T-cell (primary cell): ENCODE measurements at places on chromosomes 13 and 19.

- no peak for DNase-seq
These were observed 55.6 kb downstream of the RCBTB2 start for GRCh38 chr13:48477191-48477855.

GRCh38 chr19:53998223-53998622 lies 6.8 kb downstream of the CACNG6 start:
- DNase-seq, result no peak

- no peak for DNase-seq
These were observed at the start of gene HTR2A for GRCh38 chr13:46896341-46897137. Gene HTR2A (minus strand): TSS chr13:46897053. CDS start chr13:46895906, 1,147 bp downstream.

DNA sequence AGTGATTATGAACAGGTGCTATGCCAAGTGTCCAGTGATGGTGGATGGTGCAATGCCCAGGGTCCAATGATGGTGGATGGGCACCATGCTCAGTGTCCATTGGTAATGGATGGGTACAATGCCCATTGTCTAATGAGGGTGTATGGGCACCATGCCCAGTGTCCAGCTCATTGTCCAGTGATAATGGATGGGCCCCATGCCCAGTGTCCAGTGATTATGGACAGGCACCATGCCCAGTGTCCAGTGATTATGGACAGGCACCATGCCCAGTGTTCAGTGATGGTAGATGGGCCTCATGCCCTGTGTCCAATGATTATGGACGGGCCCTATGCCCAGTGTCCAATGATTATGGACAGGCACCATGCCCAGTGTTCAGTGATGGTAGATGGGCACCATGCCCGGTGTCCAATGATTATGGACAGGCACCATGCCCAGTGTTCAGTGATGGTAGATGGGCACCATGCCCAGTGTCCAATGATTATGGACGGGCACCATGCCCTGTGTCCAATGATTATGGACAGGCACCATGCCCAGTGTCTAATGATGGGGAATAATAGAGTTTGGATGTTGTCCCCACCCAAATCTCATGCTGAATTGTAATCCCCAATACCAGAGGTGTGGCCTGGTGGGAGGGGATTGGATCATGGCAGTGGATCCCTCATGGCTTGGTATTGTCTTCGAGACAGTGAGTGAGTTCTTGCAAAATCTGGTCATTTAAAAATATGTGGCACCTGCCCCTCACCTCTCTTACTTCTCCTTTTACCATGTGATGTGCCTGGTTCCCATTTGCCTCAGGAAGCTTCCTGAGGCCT lies 87.8 kb downstream of the ANKRD10 start:
- no peak for DNase-seq

GRCh38 chr13:109654341-109655205 lies 131.8 kb downstream of the IRS2 start:
- no peak for DNase-seq

DNA sequence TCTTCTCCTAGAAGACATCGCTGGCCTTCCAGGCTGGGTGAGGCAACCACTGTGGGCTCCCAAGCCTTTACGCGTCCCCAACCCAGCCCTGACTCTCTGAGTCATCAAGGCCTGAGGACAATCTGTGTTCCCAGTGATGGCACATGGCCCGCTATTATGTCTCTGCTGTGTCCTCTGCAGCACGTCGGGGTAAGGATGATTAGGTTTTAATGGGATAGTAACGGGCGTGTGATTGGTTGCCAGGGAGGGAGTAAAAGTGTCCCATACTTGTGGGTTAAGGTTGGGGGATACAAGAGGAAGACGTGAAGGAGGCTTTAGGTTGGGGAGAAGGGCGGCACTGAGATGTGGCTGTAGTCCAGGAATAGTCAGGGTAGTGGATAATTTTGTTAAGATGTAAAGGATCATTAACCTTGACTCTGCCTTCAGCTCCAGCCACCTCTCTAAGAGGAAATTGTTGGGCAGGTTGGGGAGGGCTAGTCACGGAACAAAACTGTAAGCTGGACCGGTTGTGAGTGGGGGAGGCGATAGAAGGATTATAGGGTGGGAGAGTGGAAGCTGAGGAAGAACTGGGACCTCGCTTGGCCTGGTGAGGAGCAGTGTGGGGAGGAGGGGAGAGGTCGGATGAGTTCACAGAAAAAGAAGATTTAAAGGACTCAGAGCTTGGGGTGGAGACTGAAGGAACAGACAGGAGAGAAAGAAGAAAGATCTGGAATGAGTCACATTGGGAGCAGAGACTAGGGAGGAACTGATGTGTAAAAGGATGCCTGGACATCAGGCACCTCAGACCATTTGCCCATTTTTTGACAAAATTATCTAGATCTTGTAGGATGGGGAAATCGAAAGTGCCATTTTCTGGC lies 27.9 kb upstream of the IGFL1 start:
- DNase-seq, result no peak

DNA sequence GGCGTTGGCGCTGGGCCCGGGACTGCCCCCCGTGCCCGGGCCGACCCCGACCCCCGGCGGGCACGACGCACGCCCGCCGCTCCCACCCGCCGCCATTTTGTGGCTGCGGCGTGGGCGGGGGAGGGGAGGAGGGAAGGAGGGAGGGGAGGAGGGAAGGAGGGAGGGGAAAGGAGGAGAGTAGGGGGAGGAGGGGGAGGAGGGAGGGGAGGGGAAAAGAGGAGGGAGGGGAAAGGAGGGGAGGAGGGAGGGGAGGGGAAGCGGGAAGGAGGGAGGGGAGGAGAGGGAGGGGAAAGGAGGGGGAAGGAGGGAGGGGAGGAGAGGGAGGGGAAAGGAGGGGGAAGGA lies at the start of gene BTBD2:
BTBD2 (minus strand) TSS at position 107 of the 343 bp plus-strand sequence; CDS start at position 96, 11 bp downstream.
- no peak for DNase-seq

DNA sequence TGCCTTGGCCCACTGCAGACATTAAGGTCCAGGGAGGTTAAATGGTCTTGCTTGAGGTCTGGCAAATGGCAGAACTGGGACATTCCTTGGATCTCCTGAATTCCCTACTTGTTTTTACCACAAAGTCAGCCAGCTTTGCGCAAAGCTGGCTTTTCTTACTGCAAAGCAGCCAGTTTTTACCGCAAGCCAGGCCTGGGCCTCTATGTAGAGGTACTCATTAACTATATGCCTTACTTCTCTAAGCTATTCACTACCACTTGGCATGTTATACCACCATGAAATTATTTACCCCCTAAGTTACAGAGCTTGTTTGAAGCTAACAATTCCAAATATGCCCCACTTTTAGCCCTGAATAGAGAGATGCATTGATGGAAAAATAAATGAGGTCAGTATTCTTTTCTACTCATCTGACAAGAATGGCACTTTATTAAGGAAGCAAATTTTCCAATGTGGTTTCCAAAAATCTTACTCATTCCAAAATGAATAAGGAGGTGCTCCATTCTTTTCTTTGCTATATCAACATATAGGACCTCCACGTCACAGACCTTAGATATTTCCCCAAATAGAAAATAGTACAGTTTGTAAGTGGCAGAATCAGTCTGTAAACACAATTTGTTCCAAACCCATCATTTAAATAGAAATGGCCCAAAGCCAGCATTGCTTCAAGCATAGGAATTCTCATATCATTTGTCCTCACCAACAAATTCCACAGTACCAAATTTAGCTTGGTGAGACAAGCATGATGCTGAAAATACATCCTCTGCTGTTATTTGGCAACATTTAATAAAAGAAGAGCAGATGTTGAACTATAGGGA lies 143.9 kb upstream of the TSC22D1 start:
- no peak for DNase-seq

- no peak for DNase-seq
These were observed 12.6 kb downstream of the DNASE2 start for GRCh38 chr19:12868540-12869112.

GRCh38 chr19:55305983-55306562 lies 19.1 kb downstream of the TMEM150B start:
- no peak for DNase-seq

GRCh38 chr19:40213251-40213829 lies 4.8 kb downstream of the TTC9B start:
- DNase-seq, result no peak

DNA sequence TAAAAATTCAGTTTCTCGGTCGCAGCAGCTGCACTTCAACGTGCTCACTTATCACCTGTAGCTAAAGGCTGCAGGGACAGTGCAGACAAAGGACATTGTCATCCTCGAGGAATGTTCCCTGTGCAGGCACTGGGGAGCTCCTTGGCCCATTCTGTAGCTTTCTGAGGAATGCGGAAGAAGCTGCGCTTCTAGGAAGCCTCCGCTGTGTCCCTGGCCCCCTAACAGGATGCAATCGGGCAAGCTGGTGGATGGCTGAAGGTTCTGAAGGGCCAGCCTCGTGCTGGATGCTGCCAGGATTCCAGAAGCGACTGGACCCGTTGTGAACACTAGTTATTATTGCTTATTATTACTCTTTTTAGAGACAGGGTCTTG lies 8.1 kb downstream of the ANO8 start:
- no peak for DNase-seq

GRCh38 chr13:50370303-50370950 lies 355.2 kb downstream of the KCNRG start:
- DNase-seq, result no peak

DNA sequence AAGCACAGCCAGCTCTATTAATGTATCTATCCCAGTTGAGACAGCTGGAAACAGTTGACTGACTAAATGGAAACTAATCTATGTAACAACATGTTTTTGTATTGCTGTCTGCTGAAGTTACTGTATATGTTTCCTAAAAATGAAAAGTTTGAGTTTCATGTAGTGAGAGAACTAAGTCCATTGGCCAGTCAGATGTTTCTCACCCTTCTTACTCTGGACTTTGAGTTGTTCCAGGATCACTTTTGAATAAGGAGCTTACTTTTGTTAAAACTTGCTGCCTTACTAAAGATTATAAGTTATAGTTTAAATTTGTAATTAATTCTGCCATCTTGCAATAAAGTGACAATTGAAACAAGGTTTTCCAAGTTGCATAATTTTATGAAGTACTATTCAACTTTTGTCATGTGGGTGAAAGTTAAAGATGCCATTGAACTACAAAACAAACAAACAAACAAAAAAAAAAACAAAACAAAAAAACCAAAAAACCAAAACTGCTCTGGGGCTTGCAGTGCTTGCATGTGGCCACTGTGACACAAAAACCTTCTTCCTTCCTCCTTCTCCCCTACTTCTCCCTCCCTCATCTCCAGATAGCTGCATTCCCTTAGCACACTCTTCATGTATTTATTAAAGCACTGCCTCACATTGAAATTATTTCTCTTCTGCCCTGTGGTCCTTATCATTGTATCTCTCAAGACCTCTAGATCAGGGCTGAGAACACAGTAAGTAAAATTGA lies 15.3 kb downstream of the WDFY2 start:
- no peak for DNase-seq

- no peak for DNase-seq
These were observed 1763.3 kb upstream of the MIR17HG start for GRCh38 chr13:89584058-89584620.

GRCh38 chr13:48236528-48237353 lies 3.7 kb downstream of the ITM2B start:
- DNase-seq, result no peak

DNA sequence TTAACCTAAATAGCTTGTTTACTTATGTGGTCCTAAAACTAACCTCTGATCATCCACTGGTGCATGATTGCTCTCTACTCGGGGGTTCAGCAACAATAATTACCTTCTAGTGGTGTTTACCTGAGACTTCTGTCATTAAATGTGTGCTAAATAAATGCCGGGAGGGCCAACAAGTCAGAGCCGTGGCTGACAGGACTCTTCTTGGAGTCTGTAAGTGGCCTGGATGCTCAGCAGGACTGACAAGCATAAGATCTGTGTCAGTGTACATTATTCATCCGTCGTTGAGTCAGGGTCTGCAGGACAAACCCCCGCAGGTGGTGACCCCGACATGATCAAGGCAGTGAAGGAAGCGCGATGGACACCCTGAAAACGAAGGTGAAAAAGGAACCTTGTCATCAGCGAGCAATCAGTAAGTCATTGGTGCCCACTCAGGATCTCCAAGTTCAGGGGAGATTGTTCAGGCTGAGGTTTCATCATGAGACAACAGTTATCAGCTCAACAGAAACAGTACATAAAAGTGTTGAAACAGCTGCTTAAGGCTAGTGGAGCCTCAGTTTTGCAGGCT lies 1466.9 kb downstream of the UQCRFS1 start:
- no peak for DNase-seq

- no peak for DNase-seq
These were observed 523.1 kb downstream of the DCT start for GRCh38 chr13:93956426-93956825.

DNA sequence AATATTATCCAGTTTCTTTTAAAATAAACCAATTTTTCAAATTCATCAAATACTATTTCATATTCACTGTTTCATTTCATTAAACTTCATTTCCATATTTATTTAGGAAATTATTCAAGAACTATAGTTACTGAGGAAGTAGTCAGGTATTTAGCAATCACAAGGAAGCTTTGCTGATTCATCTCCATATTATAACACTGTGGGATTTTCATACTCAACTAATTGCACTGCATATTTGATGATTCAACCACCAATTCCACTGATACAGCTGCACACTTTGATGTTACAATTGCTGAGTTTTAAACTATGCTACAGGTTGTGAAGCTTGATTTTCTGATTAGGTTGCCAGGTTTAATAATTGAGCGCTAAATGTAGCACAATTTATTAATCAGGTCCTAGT lies 556.8 kb upstream of the SLITRK1 start:
- DNase-seq, result no peak

GRCh38 chr19:43430142-43430710 lies 15.5 kb downstream of the TEX101 start:
- peak; percentile 11 for DNase-seq

- DNase-seq, result no peak
These were observed 1550.8 kb upstream of the SLC10A2 start for GRCh38 chr13:104616990-104617389.

DNA sequence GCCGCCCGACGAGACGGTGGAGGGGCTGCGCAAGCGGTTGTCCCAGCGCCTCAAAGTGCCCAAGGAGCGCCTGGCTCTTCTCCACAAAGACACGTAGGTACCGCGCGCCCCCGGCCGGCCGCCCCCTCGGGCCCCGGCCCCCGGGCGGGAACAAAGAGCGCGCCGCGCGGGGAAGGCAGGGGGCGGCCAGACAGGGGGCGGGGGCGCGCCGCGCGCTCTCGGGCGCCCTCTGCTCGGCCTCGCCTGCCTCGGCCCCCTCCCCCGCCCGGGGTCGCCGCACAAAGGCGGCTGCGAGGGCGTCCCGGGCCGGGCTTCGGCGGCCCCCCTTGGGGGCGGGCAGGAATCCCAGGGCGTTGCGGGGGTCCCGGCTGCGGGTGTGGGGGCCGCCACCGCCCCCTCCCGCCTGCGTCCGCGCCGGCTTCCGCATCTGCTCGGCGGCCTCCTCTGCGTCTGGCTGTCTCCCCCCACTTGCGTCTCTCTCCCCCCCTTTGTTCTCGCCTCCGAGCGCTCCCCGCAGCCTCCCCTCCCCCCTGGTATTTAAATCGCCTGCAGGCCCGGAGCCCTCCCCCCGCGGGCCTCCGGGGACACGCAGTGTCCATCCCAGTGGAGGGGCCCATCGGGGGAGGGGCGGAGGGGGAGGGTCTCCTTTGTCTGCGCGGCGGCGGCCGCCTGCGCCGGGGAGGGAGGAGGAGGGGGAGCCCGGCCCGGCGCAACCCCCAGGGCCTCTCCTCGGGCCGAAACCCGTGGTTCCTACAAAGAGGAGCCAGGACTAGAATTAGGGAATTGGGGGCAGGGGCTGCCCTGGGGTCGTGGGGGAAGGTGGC lies 2.3 kb downstream of the MIDN start:
- DNase-seq, result peak; percentile 61
